ENCODE measurements at places on chromosomes 2 and 18.

GRCh38 chr2:194203898-194204297 lies 1453.1 kb upstream of the SLC39A10 start:
- no peak for DNase-seq

DNA sequence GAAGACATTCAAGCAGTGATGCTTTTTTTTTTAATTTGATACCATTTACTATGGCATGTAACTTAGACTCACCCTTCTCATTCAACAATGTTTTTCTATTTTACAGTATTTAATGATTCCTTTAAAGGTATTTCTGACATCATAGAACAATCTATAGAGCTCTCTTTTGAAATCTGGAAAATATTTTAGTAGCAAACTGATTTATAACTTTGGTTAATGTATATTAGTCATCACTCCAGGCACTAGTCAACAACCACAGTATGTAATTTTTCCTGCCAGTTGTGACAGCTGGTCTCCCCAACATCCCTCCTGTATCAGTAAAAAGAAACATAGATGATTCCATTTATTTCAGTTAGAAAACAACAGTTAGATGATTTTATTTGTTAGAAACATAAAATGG lies 122.9 kb downstream of the LCLAT1 start:
- no peak for DNase-seq

DNA sequence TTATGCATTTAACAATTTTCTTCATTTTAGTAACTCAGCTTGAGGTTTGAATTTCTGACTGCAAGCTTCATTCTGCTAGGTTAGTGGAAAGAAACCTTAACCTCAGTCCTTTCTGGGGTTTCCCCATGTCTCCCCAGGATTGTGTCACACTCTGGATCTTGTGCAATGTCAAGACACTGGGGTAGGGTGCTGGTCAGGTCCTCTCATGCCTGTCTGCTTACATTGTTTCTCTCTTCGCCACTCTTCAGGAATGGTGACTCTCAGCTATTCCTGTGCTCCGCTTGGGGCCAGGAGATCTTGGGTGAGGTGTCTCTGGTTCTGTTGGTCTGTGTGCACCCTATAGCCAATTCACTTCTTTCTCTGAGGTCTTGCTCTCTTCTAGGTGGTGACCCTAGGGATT lies 23.9 kb downstream of the CTLA4 start:
- DNase-seq: no peak

DNA sequence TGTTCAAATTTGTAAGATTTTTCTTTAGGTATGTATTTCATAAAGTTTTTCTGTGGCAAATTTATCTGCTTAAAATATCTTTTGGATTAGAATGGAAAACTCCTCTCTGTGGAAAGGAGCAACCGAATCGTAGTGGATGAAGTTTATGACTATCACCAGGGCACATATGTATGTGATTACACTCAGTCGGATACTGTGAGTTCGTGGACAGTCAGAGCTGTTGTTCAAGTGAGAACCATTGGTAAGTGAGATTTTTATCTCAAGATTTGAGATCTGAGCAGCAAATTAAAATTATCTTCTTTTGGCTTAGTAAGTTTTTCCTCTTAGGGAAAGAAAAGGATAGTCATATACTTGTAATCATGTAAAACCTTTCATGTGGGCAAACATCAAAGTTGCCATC lies 14.2 kb downstream of the IL18RAP start:
- DNase-seq: no peak

DNA sequence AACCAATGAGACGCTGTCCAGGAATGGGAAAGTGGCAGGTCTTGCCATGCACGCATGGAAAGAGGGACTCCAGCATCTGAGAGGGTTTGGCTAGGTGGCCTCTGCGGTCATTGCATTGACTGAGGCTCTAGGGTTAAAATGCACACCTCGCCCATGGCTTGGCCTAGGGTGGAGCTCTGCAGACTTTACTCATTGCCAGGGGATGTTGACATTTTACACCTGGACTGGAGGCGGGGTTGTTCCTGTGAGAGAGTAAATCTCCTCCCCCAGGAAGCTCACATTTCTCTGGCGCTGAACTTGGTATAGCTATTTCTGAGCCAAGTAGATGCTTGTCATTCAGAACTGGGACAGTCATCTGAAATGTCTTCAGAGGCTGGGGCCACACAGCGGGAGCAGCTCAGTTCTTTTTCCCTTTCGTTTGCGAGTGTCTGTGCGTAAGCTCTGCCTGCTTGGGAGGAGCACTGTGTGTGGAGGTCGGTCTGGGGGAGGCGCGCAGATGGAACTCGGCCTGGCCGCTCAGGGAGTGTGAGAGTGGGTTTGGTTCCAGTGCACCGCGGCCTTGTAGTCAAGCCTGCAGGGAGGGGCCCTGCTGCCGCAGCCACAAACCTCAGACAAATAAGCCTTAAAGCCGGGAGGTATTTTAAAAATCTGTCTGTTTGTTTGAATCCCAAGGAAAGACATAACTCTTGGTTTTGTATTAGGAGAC lies 76.5 kb downstream of the LPIN1 start:
- DNase-seq: no peak

- DNase-seq: no peak
These were observed 22.3 kb downstream of the M1AP start for GRCh38 chr2:74625658-74626425.

DNA sequence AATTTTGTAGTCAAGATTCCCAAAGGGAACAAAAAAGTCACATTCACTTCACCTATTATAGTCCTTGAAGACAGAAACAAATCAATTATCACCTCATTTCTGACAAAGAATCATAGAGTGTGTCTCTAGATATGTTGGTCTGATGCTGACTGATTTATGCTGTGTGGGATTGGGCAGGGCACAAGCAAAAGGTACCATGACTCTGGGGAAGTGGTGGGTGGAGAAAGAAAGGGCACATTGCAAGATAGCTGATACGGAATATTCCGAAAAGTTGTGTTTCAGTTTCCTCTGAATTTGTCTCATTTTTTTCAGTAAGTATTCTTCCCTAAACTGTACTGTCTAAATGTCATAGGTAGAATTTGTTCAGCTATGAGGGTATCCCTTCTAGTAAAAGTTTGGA lies 268.0 kb downstream of the MREG start:
- no peak for DNase-seq

- no peak for DNase-seq
These were observed 6.8 kb downstream of the B4GALT6 start for GRCh38 chr18:31677592-31677991.

GRCh38 chr2:96832754-96833507 lies 10.9 kb downstream of the ANKRD23 start:
- no peak for DNase-seq

- DNase-seq: no peak
These were observed 34.2 kb downstream of the NDUFA10 start for GRCh38 chr2:239990966-239991365.

DNA sequence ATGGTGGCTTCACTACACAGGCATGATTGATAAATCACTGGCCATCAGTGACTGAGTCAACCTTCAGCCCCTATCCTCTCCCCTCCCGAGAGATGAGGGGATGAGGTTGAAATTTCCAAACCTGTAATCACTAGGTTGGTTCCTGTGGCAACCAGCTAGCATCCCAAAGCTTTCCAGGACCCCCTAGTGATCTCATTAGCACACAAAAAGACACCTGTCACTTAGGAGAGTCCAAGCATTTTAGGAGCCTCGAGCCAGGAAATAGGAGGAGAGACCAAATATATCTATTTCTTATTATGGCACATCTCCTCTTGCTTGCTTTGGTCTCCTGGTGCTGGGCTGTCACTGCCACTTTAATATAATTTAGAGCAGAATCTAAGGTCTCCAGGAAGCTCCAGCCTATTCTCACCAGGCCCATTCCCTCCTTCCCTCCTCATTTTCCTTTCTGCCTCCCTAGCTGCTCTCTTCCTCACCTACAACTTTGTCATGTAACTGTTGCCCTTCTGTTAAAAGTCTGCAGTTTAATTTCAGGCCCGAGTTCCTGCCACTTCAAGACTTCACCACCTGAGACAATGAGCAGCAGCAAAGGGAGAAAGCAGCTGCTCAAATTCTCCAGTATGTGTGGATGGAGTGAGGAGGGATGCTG lies 33.2 kb upstream of the NAB1 start:
- no peak for DNase-seq

DNA sequence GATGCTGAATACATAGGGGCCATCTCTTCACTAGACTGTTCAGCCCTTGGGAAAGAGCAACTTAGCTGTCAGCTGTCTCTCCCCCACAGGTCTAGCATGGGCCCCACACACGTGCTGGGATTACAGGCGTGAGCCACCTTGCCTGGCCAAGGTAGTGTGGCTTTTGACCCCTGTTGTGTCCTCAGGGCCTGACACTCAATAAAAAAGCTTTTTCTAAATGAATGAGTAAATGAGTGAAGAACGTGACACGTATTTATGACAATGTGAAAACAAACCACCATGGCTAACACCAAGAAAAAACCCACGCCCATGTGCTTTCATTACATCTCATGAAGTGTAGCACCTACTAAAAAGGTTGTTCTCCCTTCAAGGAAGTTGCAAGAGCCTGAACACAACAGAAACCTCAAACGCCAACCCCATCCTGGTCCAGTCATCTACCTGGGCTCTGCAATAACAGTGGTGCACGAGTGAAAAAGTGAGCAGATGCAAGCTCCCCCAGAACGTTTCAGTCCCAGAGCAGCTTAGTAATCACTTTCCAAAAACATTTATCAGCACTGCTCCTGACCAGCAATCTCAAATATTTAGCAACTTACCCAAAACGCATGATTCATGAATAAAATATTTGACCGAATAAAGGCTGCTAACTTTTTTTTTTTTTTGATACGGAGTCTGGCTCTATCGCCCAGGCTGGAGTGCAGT lies 3.4 kb downstream of the WDFY1 start:
- DNase-seq: peak; percentile 67

GRCh38 chr2:70947556-70948184 lies 12.0 kb downstream of the ATP6V1B1 start:
- peak; percentile 7 for DNase-seq

GRCh38 chr2:217795706-217796465 lies 206.9 kb downstream of the TNS1 start:
- DNase-seq: no peak

GRCh38 chr2:206798000-206798399 lies 32.6 kb downstream of the FASTKD2 start:
- no peak for DNase-seq

DNA sequence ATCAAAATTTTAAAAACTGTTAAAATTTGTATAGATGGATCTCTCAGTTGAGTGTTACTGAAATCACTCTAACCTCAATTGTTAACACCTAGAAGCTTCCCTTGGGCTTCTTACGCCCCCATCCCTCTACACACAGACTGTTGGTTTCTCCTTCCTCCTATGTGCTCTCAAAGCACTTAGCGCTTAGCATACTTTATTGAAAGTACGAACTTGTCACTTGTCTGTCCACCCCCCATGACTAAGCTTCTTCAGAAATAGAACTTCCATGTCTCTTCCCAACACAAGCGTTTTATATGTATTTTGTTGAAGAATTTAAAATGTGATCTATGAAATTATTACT lies 441 bp downstream of the MPHOSPH10 start:
- peak; percentile 36 for DNase-seq

- DNase-seq: no peak
These were observed 60.8 kb upstream of the PGAP1 start for GRCh38 chr2:196987298-196987648.

DNA sequence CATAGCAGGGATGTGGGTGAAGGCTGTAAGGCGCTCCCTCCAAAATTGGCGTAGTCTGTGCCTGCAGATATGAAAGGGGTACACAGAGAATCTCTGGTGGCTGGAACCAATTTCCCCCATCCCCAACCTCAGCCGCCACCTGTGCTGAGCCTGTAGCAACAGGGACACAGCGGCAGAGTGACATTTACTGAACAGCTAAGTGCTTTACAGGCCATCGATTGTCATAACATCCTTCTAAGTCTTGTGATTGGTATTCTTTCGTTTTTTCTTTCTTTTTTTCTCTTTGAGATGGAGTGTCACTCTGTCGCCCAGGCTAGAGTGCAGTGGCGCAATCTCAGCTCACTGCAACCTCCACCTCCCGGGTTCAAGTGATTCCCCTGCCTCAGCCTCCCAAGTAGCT lies 12.2 kb upstream of the EFHD1 start:
- no peak for DNase-seq

DNA sequence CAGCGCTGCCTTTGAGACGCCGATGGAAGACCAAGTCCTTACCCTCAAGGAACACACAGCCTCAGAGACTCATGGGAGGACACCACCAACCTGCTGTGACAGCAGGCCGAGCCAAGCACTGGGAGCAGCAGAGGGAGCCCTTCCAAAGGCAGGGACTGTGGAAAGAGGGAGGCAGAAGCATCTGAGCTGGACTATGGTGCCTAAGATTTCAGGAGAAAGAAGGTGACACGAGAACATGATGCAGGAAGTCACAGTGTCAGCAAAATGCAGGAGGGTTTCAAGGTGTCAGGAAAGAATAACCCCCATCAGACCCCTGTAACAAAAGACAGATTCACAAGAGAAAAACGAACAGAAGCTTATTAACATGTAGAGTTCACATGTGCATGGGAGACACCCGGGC lies 24.2 kb upstream of the COX7A2L start:
- no peak for DNase-seq

GRCh38 chr2:186554850-186555671 lies 34.8 kb upstream of the ITGAV start:
- no peak for DNase-seq

DNA sequence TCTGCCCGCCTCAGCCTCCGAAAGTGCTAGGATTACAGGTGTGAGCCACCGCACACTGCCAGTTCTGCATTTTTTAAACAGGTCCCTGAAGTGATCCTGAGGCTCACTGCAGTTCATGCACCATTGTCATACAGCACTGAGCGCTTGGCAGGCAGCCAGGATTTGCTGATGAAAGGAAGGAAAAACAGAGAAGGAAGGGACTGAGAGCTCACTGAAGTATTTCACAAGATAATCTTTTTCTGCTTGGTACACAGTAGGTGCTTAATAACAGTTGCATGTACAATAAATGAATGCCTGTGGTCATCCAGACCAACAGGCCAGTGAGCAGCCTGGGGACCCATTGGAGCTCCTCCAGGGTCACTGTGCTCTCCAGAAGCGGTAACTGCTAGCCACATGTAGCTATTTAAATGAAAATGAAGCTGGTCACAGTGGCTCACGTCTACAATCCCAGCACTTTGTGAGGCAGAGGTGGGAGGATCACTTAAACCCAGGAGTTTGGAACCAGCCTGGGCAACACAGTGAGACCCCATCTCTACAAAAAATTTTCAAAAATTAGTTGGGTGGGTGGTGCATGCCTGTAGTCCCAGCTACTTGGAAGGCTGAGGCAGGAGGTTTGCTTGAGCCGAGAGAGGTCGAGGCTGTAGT lies 33.1 kb upstream of the SMAD7 start:
- DNase-seq: no peak

DNA sequence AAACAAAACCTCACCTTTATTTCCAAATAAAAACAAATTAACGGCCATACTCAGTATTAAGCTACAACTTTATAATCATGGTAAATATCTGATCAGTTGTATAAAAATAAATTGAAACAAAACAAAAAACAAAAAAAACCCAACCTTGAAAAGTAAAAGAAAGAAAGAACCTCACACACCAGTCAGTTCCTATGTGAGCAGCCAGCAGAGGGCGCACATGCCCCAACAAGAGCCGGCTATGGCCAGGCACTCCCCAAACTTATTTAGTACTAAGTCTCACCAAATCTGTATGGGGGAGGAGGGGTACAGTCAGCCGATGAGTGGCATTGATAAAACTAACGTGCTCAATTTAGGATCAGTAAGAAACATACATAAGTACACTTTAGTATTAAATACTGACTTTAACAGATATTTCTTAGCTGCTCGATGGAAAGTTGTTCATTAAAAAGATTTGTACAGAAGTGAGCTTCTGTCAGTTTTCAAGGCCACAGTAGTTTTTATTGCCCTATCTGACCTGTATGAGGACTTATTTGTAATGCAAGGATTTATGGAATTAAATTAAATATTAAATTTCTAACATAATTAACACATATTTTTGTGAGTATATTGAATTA lies 172.6 kb downstream of the TCF4 start:
- peak; percentile 49 for DNase-seq
